HCEC 1CT (cell line): ENCODE measurements at places on chromosomes 5 and 9.
A peak's percentile ranks its signal among the peaks of the same experiment; 100 is the strongest.

- peak; percentile 63 for DNase-seq
Measured at GRCh38 chr9:16368237-16369087, 502.0 kb downstream of the BNC2 start.

DNA sequence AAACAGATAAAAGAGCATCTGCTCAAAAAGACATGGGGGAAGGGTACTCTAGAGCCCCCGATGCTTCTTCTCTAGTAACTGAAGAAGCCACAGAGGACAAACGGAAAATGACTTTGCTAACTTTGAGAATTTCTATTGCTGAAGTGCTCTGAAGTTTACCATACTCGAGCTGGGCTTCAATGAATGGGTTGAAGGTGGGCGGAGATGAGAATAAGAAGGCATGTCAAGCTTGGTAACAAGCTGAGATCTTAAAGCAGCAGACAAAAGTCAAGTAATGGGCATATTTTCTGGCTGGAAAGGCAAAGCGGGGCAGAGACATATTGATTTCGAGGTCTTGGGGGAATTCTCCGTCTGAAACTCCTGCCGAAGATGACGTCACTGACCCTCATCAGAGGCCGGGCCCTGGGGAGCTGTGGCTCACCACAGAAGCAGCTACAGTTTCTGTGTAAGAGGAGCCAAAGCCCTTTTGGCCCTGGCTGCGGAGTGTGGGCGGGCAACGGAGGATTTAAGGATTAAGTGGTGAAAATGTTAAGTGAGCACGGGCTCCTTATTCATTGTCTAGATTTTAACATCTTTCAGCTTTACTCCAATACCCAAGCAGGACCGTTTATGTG lies 115.8 kb upstream of the SLIT3 start:
- peak; percentile 92 for DNase-seq

- no peak for DNase-seq
Measured at GRCh38 chr5:137279521-137280231, 219.4 kb downstream of the SPOCK1 start.

GRCh38 chr5:148120317-148120716 lies 48.0 kb upstream of the SPINK14 start:
- no peak for DNase-seq
